Ammon's horn (tissue), 1 donor: ENCODE measurements at places on chromosomes 7 and 10.

DNA sequence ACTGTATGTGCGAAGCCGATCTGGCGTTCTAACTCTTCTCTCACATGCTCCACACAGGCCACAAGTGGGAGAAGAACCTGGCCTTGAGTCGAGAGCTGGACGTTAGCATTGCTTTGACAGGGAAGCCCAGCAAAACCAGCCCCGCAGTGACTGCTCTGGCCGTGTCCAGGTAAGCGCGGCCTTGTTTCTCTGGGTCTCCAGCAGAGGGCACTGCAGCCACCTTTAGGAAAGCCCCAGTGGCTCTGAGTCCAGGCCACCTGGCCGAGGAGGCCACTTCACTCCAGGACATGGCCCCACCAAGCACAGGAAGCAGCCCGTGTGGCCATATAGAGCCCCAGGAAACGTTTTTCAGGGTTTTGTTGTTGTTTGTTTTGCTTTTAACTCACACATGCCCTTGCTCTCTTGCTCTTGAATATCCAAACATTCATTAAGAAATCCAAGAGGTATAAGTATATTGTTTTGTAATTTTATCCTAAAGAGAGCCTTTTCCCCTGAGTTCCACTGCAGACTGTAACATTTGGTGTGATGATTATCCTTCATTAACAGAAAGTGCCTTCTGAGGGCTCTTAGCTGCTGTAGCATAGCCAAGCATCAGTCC, 41.8 kb upstream of the LRRC18 start:
- peak; percentile 50 for DNase-seq

- DNase-seq, result no peak
Measured at GRCh38 chr7:128299109-128299607, 44.5 kb downstream of the RBM28 start.

- DNase-seq, result no peak
Measured at GRCh38 chr10:90936276-90936659, 15.4 kb upstream of the ANKRD1 start.

- DNase-seq, result no peak
Measured at GRCh38 chr7:36939816-36940215, 215.5 kb upstream of the AOAH start.

DNA sequence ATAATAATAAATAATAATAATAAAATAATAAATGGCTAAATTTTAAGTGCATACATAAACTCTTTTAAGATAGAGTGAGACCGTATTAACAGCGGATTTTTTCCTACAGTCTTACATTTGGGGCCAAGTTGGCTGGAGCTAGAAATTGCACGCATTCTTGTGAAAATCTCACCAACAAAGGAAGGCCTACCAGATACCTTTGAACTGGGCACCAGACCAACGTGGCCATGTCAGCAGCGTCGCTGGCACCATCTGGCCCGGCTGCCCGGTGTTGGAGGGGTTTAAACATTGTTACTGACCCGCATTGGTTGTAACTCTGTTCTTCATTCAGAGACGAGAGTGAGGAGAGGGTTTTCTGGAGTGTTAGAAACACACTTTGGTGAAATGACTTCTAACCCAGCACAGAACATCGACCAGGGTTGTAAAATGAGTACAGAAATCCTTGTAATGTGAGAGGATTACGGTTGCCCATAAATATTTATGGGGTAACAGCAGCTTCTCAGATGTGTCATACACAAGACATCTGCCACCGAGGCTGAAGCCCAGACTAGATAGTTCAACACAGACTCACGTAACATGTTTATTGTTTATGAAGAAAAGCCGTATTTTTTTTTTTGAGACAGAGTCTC, 34.6 kb upstream of the UNCX start:
- DNase-seq, result no peak
